ENCODE measurements at places on chromosomes 7 and 10. TPM values are rescaled to one million over a fixed set of nuclear protein-coding genes. Genes with fewer than 3 reads are reported as not detected.

GRCh38 chr7:30323006-30323355 is 38.6 kb downstream of the ZNRF2 start:
- no peaks in the 10 kb centered on the region for H3K36me3 ChIP-seq
- no peak for DNase-seq
- no peaks in the 10 kb centered on the region for H3K27me3 ChIP-seq
- H3K4me1 ChIP-seq: peaks cover 18% of the 10 kb centered on the region

GRCh38 chr7:151661587-151661986 is 141.9 kb upstream of the RHEB start:
- H3K36me3 ChIP-seq: no peaks in the 10 kb centered on the region
- DNase-seq: no peak
- H3K4me3 ChIP-seq: no peak overlapping the region
- H3K27me3 ChIP-seq: no peaks in the 10 kb centered on the region
- no peak overlapping the region for H3K27ac ChIP-seq

- H3K27ac ChIP-seq: no peak overlapping the region
- no peak overlapping the region for H3K4me3 ChIP-seq
- no peak for DNase-seq
- H3K4me1 ChIP-seq: no peaks in the 10 kb centered on the region
- no peaks in the 10 kb centered on the region for H3K36me3 ChIP-seq
- H3K27me3 ChIP-seq: no peaks in the 10 kb centered on the region
These were observed 29.9 kb upstream of the UTF1 start for GRCh38 chr10:133199992-133200611.

Gene PON3
- 1.2 TPM for total RNA-seq

Gene RARRES2
- 193 TPM for total RNA-seq
